ENCODE measurements at places on chromosomes 3 and 15.

DNA sequence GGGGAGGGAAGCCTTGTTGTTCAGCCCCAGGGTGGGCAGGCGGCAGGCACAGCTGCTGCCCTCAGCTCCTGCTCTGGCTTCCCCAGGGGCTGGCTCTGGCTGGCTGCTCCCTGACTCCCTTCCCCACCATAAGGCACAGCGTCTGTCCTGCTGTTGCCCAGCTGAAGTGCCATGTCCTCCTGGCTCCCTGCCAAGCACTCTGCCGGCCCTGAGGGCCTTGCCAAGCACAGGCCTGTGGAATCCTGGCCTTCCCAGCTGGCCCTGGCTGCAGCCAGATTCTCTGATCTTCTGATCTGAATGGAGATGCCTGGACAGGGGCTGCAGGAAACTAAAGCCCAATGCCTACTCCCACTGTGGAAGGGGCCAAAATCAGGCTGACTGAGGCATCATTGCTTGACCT is 1.1 kb downstream of the IQCF6 start:
- no peak for DNase-seq
- H3K27me3 ChIP-seq, result no peaks in the 10 kb centered on the region
- H3K4me3 ChIP-seq, result no peak overlapping the region
- no peak overlapping the region for H3K27ac ChIP-seq

- H3K27me3 ChIP-seq, result no peaks in the 10 kb centered on the region
- DNase-seq, result no peak
- H3K4me1 ChIP-seq, result no peaks in the 10 kb centered on the region
Observed at GRCh38 chr3:156483002-156483401, 71.9 kb downstream of the SSR3 start.

GRCh38 chr15:99014803-99015697 is 7.5 kb upstream of the PGPEP1L start:
- no peak overlapping the region for H3K27ac ChIP-seq
- H3K4me3 ChIP-seq, result peak overlapping the region; percentile 66
- H3K4me1 ChIP-seq, result peaks cover 4% of the 10 kb centered on the region
- peak; percentile 57 for DNase-seq

GRCh38 chr15:77836121-77836692 is 203.5 kb upstream of the LINGO1 start:
- no peak overlapping the region for H3K27ac ChIP-seq
- no peaks in the 10 kb centered on the region for H3K4me1 ChIP-seq
- no peak overlapping the region for H3K4me3 ChIP-seq

- H3K4me3 ChIP-seq, result peak overlapping the region; percentile 89
- DNase-seq, result no peak
- H3K27ac ChIP-seq, result no peak overlapping the region
- peaks cover 12% of the 10 kb centered on the region for H3K4me1 ChIP-seq
- H3K36me3 ChIP-seq, result no peaks in the 10 kb centered on the region
Observed at GRCh38 chr3:120092474-120092873, 1.8 kb downstream of the GSK3B start.
